ENCODE measurements at places on chromosomes 4 and X.

DNA sequence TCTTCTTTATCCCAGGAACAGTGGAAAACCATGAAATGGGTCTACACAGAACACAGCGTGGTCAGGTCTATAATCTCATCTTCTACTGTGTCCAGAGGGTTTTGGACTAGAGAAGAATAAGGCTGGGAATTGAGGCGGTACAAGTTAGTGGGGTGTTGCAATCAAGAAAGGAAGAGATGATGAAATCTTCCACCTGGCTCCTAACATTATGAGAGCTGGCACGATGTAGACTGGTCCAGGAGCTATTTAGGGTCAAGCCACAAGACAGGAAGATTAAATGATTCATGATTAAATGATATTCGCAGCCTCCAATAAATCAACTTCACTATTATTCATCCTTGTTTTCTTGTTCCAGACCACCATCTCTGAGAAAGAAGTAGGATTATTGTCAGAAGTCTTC, 88.0 kb downstream of the ARSF start:
- DNase-seq, result no peak

GRCh38 chrX:40933706-40934425, 151.4 kb upstream of the USP9X start:
- DNase-seq, result no peak

DNA sequence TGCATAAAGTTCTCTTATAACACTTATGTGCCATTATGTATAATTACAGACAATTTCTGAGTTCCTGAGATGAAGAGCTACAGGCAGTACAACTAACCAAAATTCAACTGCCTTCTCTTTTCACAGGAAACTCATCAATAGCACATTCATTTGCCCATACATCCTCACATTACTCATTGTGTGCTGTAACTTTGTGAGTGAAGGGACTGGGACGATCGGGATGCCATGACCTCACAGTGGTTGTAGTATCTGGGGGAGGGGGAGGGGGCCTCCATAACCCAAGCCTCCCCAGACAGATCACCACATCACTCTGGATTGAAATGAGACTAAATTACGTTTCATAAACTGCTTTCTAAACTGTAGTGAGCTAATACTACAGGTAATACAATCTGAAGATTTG, 60.7 kb downstream of the ABCG2 start:
- DNase-seq, result no peak

DNA sequence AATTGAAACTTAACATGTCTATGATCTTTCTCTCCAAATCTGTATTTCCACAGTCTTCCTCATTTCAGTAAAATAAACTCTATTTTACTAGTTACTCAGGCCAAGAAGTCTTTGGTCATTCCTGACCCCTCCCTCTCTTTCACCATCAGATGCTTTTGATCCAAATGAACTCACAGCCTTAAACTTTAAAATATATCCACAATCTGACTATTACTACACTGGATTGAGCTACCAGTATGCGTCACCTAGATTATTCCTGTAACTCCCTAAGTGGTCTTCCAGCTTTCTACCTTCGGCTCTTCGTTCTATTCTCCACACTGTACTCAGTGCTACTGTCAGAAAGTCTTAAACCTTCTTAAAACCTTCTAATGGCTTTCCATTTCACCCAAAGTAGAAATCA, 195.1 kb downstream of the FBXW7 start:
- no peak for DNase-seq

DNA sequence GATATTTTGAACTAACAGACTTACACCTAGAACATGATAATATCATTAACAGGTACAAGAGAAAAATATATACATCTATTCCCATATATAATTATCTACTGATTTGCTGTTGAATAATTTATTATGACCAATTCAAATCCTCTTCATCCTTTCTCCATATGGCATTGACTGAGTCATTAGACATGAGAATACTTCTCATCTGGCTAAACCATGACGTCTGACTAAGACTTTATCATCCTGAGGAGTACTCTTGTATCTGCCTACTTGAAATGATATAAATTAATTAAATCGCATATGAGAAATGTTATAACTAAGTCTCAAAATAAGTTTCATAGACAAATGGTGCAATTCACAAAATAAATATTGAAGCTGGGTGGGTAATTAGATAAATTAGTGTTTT, 67.4 kb downstream of the EMCN start:
- no peak for DNase-seq

- no peak for DNase-seq
Measured at GRCh38 chr4:8013976-8014726, 74.5 kb upstream of the AFAP1 start.

GRCh38 chr4:69731847-69732246, 28.6 kb downstream of the SULT1B1 start:
- DNase-seq, result no peak

GRCh38 chr4:144514736-144515135, 131.2 kb upstream of the HHIP start:
- DNase-seq, result no peak

GRCh38 chr4:119039160-119039559, 96.5 kb upstream of the MYOZ2 start:
- no peak for DNase-seq

- no peak for DNase-seq
Measured at GRCh38 chrX:147757750-147758149, 154.0 kb upstream of the FMR1 start.

- DNase-seq, result no peak
Measured at GRCh38 chrX:6021316-6022091, 207.2 kb downstream of the NLGN4X start.

DNA sequence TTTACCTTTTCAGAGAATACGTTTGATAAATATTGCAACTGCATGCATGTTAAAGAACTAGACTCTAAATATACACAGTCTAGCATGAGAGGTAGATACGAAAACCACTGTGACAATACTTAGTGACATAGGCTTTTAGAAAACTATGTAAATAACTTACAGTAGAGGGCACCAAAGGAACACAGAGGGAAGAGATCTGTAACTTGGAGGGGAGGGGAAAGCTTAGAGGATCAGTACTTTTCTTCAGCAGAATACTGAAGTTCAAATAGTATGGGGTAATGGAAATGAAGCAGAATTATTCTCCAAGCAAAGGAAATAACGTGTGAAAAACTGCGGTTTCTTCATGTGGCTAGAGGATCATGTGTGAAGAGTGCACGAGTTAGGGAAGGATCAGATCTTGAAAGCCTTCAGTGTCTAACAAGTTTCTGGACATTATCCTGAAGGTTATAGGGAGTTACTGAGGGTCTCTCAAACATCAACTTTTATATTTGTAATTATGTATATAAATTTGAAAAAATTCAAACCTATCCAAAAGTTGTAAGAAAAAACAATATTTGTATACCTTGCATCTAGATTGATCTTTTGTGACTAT, 264.3 kb downstream of the NPFFR2 start:
- DNase-seq, result no peak

DNA sequence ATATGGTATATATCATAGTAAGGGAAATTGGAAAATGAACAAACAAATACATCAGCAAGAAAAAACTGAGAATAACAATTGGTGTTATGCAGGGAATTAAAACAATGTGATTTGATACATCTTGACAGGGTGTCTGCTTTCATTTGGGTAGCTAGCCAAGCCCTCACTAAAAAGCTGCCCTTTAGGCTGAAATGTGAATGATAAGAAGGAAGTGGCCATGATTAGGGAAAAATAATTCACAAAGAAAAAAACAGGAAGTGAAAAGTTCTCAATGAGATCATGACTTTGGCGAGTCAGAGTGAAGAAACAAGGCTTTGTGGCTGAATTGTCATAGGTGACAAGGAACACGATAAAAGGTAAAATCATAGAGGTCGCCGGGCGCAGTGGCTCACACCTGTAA, 675.8 kb upstream of the SLIT2 start:
- DNase-seq, result no peak

- no peak for DNase-seq
Measured at GRCh38 chr4:84875636-84876371, 90.7 kb downstream of the WDFY3 start.

GRCh38 chr4:113692809-113693411, 68.6 kb downstream of the CAMK2D start:
- no peak for DNase-seq

- no peak for DNase-seq
Measured at GRCh38 chr4:139319571-139319970, 17.3 kb upstream of the NDUFC1 start.

GRCh38 chr4:125551466-125551865, 236.7 kb downstream of the FAT4 start:
- no peak for DNase-seq

GRCh38 chr4:96260064-96260682, 420.3 kb downstream of the PDHA2 start:
- no peak for DNase-seq

GRCh38 chr4:121726642-121727268, 30.0 kb upstream of the ANXA5 start:
- no peak for DNase-seq

DNA sequence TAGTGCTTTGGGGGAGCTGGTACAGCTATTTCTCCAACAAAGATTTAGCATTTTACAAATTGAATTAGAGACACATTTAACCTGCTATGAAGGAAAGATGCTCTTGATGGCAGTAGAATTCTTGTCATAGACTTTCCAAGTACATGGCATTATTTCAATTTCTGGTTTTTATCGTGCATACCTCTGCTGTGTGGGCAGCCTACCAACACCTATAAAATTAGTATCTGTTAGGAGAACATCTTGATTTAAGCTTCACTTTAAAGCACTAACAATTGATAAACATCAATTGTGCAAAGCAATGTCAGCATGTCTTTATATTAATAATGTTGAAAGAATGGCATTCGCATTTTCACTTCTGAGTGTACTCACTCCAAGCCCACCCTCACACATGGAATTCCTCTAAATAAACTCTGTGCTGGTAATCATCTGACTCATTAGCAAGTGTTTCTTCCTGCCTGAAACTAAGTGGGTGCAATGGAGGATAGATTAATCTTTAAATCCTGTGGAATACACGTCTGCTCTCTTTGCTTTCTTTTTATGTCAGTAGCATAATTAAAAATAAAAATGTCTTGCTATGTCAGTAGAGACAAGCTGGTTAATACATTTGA, 279.8 kb upstream of the MAGEB18 start:
- no peak for DNase-seq
